ENCODE measurements at places on chromosomes 7 and 10.

- DNase-seq, result no peak
Measured at GRCh38 chr7:122686360-122686878, 12.5 kb downstream of the RNF133 start.

DNA sequence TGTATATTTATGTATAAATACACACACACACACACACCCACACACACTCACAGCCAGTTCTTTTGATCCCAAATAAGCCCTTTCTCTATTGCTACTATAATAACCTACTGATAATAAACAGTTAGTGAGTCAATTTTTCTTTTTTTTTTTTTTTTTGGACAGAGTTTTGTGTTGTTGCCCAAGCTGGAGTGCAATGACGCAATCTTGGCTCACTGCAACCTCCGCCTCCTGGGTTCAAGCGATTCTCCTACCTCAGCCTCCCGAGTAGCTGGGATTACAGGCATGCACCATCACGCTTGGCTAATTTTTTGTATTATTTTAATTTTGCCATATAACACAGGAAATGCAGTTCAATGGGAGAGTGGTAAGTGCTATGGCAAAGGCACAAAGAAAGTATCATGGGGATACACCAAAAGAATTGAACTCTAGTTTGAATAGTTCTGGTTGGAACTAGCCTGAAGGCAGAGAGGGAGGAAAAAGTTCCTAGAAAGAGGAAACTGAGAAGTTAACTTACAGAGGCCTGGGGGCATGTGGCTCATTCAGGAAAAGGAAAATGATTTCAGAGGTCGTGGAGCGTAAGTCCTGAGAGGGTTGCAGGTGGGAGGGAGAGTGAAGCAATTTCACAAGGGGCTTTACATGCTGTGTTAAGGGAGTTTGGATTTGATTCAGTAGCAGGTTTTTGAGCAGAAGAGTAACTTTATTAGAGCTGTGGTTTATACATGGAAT is 44.4 kb upstream of the JCAD start:
- no peak for DNase-seq

DNA sequence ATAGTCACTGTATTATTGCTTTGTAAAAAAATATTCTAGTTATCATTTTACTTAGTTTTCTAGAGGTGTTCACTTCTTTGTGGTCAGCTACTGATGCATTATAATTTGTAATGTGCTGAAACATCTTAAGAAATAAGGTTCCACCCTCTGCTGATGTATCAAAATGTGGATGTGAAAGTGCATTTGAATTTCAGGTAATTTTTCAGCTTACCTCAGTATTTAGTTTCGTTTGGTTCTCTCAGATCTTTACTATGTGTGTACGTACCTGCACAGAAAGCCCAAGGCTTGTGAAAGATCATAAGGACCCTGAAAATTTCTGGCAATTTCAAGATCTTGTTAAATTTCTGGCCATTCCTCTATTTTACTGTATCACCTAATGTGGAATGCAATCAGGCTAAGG is 542.3 kb upstream of the TPK1 start:
- DNase-seq, result no peak

- no peak for DNase-seq
Measured at GRCh38 chr7:38736138-38736537, 105.0 kb upstream of the AMPH start.

- no peak for DNase-seq
Measured at GRCh38 chr7:25562673-25563182, 334.4 kb upstream of the NPVF start.

DNA sequence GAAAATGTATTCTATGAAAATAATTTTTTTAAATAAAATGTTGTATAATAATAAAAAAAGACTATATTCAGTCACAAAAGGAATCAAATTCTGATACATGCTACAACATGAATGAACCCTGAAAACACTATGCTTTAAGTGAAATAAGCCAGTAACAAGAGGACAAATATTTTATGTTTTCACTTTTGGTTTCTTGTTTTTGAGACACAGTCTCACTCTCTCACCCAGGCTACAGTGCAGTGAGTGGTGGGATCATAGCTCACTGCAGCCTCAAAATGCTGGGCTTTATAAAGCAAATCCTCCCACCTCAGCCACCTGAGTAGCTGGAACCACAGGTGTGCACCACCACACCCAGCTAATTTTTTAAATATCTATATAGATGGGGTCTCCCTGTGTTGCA is 64.2 kb downstream of the CNOT4 start:
- DNase-seq, result no peak

GRCh38 chr7:90563286-90563685 is 32.8 kb upstream of the CDK14 start:
- no peak for DNase-seq

GRCh38 chr10:33164060-33164709 is 170.3 kb downstream of the NRP1 start:
- DNase-seq, result no peak

GRCh38 chr10:33032654-33033151 is 74.7 kb upstream of the ITGB1 start:
- no peak for DNase-seq
